SIG-M5 (cell line): ENCODE measurements at places on chromosomes 2 and 18.

DNA sequence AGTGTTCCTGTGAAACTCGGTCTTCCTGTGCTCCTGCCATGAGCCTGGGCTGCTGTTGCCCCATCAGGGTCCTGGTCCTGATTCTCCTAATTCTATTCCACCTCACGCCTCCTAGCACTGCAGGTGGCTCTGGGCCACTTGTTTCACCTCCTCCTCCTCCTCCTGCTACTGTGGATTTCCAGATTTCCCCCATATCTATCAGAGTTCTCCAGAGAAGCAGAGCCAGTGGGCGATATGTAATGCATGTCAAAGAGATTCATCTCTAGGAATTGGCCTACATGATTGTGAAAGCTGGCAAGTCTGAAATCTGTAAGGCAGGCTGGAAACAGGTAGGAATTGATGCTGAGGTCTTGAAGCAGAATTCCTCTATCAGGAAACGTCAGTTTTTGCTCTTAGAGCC, 45.3 kb downstream of the CHRNA1 start:
- DNase-seq: no peak

- DNase-seq: no peak
These were observed 12.5 kb downstream of the MARCO start for GRCh38 chr2:118954297-118955060.

DNA sequence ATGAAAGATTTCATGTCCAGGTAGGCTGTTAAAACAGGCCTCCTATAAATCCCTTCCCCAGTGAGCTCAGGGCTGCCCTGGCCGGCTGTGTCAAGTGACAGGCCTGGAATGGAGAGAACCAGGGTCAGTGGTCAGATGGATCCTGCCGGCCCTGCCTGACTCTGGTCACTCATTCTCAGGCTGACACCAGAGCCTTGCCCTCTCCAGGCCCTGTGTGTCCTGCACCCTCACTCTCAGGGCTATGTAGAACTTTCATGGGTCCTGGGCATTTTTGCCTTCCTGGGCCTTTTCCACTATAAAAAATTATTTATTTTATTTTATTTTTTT, 82.0 kb upstream of the RGPD5 start:
- DNase-seq: no peak

DNA sequence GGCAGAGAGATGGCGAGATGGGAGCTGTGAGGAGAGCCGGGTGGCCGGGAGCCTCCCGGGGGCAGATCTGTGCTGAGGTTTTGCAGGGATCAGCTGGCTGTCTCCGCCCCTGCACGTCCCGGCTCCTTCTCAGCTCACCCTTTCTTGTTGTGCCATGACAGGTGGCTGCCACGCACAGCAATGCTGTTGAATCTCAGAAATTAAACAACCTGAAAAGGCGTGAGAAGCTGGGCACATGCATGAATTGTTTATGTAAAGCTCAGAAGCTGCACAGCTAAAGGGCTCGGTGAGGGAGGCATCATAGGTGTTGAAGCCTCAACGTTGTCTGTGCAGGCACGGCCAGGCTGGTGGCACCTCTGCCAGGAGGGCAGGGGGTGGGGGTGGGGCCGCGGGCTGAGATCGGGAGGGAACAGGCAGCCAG, 858 bp upstream of the RTP5 start:
- no peak for DNase-seq

DNA sequence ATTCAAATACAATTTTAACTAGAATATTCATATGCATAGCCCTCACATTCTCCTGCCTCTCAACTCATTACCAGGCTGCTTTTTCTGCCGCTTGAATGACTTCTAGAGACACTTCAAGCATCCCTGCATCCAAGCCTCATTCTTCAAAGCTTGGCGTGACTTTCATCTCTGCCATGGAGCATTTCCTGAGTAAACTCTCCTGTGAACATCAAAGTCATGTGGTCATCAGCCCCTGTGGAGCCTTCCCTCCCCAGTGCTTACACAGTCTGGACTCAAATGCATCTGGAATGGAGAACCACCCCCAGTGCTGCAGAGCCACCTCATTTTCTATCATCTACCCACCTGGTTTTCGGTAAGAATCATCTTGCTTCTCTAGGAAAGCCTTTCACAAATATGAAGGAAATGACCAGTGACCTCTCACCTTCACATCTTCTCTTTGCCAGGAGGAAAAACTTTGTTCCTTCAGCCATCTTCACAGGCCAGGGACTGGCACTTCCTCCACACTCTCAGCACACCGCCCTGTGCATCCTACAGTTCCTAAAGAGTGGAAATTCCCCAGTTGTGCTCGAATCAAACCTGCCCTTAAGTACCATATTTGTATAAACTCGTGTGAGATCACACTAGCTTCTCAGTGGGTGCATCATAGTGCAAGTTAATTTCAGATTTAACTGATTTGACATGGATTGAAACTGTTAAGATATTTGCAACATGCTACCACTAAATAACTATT, 116.4 kb downstream of the COL6A3 start:
- DNase-seq: no peak

DNA sequence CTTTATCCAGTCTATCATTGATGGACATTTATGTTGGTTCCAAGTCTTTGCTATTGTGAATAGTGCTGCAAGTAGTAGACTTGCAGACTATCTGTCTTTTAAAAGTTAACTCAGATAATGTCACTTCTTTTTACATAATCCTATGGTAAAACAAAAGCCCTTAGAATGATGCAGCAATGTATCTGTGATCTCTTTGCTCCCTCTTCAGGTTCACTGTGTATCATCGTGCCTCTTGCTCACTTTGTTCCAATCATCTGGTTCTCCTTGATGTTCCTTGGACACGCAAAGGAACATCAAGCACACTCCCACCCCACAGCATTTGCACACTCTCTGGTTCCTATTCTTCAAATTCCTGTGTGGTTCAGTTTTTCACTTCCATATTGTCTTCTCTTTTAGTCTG, 472.5 kb upstream of the ZNF804A start:
- no peak for DNase-seq

- no peak for DNase-seq
These were observed 66.5 kb upstream of the SLC1A4 start for GRCh38 chr2:64922482-64923384.

DNA sequence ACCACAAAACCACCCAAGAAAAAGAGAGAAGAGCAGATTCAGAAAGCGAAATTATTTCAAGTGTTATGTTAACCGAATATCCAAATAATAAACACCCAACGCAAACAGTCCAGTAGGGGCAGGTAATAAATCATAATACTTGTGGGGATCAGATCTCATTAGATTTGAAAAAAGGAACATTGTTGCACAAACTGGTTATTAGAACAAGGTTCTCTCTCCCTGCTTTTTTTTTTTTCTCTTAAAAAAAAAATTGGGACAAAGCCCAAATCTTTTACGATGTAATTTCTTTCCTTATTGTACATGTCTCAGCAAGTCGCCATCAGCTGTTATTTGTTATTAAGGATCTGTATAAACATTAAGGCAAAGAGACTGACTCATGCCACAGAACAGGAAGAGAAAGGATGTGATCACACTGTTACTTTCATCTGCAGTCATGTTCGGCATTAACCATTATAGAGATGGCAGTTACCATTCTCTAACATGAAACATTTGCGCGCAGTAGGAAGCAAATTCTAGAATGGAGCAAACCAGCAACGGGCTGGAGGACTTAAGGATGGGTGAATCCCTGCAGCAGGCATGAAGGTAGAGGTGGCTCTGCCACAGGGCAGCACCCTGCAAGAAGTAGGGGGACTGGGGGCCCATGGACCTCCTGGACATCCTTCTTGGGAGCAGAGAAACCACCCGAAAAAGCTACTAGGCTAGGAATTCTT, 42.0 kb downstream of the EPHA4 start:
- DNase-seq: no peak

DNA sequence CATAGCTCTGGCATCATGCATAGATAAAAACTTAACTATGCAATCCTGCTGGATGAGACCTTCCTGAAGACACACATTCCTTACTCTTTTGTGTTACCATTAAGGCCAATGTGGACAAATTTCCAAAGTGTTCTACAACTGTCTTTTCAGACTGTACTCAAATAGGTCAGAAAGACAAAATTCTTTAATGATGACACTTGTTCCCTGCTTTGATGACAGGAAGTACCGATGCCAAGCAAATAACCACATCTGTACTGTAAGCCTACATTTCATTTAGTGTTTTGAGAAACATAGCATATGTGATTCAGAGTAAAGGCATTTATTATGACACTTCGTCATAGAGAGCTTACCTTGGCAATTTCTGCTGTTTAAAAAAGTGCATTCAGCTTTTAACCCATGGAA, 55.0 kb downstream of the PMAIP1 start:
- DNase-seq: no peak

- peak; percentile 20 for DNase-seq
These were observed 14.9 kb downstream of the TYW5 start for GRCh38 chr2:199940373-199940772.

DNA sequence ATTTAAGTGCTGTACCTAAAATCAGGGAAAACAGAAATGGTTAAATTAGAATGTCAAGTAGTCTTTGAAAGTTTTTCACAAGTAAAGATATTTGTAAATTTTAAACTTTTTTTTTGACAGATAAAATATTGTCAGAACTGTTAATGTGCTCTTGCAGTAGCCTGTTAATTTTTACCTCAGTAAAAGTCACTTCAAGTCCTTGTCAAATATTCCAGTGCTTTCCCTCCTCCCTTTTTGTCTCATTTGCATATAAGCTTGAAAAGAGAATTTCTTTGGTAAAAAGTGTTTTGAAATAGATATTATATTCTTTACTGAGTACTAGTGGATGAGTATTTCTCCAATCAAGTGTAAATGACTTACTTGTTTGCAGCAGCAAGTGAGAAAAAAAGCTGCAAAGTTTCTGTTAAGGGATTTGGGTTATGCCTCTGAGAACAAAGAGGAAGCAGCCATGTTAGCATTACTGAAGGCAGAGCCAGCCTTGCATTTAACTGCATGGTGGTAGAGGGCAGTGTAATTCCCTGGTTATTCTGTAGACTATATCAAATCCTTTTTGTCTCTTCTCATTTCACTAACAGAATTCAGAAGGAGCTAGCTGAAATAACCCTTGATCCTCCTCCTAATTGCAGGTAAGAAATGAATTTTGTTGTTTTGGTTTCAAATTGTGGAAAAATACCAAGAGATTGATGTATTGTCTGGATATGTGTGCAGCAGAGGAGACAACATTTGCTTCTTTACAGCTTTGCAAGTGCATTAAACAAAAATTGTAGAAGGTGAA, 3.2 kb downstream of the UBE2E3 start:
- DNase-seq: no peak

DNA sequence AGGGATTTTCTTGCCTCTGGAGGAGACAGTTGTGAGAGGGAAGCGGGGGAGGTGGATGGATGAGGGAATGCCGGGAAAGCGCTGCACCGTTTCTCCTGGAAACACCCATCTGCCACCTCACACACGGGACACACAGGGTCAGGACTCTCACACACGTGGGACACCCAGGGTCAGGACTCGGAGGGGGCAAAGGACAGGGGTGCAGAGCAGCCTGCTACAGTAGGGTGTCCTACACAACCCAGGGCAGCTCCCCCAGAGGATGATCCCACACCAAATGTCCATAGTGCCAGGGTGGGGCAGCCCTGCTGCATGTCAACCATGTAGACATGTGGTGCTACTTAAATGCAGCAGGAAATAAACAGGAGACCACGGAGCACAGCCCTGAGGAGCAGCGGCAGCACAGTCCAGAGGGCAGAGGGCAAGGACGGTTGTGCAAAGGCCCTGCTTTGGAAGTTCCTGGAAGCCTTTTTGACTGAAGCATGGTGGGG, 5.1 kb downstream of the RAMP1 start:
- DNase-seq: no peak

DNA sequence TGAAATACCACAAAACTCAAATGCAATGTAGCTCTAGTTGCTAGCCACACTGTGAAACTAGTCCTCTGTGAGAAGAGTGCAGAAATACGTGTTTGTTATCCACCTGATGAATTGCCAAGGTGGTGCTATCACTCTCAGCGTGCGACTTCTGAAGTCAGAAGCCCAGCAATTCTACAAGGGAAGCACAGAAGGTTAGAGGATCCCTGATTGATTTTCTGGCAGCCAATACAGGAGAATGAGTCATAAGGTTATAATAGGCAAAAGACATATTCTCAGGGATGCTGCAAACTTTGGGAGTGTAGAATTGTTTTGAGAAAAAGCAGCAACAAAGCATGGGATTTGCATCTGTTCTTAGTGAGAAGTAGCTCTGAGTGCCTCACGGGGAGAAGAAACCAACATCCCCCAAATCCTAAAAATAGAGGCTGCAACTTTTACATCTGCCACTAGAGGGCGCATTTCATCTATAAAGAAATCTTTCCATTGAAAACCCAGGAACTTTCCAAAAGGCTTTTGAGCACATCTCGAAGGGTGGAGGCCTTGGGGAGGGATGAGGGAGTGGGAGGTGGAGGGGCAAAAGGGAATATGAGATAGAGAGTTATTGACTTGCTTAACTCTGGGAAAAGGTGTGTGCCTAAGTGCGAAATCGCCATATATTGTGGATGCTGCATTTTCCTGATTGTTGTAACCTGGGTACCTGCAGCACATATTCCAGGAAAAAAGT, 78.0 kb downstream of the TMEM182 start:
- DNase-seq: no peak

- no peak for DNase-seq
These were observed 22.0 kb downstream of the TNFRSF11A start for GRCh38 chr18:62347089-62347506.

GRCh38 chr18:46173393-46174341, 69.5 kb downstream of the HAUS1 start:
- peak; percentile 80 for DNase-seq

GRCh38 chr18:37668971-37669747, 103.6 kb upstream of the CELF4 start:
- DNase-seq: no peak

GRCh38 chr18:58042826-58043490, 1.1 kb upstream of the NEDD4L start:
- no peak for DNase-seq

- DNase-seq: no peak
These were observed 292.6 kb downstream of the PRKCE start for GRCh38 chr2:45944074-45944473.

DNA sequence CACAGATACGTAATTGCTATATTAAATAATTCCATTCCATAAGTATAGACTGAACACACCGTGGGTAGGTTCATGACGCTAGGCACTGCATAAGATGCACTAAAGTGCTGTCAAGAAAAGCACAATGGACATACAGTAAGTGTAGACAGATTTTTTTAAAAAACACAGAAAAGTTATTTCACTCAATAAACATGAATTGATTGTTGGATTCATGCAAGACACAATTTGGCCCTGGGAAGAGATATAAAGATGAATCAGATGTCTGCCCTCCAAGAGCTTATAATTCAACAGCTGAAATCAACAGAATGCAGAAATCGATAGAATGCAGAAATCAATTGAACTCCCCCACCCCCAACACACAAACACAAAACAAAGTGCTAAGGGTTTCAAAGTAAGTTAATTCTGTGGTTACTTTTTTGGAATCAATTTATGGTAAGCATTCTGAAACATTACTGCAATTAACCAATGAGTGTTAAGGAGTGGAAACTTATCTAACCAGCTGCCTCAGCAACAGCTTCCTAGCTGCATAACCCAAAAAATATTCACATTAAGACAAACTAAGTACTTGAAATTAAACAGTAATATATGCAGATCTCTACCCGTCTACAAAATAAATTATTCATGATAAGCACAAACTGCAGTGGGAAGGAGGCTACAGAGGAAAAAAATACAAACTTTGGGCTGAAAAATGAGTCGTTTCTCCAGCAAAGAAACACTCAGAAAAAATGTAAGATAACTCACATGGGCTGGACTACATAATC, 1.6 kb downstream of the NBAS start:
- no peak for DNase-seq

GRCh38 chr18:532018-532417, 31.5 kb upstream of the COLEC12 start:
- no peak for DNase-seq

- no peak for DNase-seq
These were observed 5.4 kb downstream of the CD302 start for GRCh38 chr2:159792599-159792998.

- no peak for DNase-seq
These were observed 128.5 kb downstream of the RAPGEF4 start for GRCh38 chr2:172864182-172864581.
